ENCODE measurements at places on chromosomes 5 and 9.

DNA sequence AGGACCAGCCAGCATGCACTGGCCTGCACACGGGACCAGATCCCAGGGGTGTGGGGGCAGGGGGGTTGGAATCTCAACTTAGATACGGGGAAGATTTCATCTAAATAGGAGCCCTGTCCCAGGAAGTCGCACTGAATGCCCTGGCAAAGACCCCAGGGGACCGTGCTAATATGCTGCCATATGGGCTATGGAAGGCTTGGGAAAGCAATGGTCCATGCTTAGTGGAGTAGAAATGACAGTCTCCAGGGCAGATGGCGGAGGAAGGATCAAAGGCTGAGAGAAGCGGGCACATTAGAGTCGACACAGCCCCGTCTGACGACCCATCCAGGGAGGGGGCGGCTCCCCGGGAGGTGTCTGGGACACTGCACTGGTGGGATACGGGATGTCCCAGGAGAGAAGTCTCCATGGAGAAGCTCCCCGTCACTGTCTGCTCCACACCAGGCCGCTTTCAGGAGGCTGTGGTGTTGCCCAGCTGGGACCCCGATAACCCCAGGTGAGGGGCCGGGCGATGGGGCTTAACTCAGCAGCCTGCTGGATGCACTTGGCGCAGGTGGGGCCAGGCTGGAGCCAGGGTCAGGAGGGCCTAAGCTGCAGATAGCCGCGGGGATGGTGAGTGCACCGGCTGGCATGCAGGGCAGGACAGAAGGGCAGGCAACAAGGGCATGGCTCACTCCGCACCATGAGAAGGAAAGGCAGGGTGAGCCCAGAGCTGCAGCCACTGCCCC, 377.7 kb upstream of the IRX1 start:
- DNase-seq = no peak

- no peak for DNase-seq
Measured at GRCh38 chr9:104794070-104794469, 30.1 kb downstream of the NIPSNAP3B start.

DNA sequence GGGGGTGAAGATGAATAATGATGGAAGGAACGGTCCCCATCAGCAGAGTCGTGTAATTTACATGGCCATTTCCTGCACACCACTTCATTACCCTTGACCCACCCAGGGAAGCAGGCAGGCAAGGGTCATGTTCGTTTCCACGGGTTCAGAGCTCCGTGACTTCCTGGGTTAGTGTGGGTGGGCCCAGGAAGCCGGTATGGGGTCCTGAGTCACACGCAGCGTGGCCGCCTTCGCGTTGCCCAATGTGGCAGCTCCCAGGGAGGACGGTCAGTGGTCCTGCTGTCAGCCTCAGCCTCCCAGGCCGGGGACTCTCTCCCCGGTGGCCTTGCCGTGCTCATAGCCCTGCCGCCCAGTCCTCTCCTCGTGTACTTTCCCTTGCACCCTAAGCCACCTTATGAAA, 5.1 kb upstream of the TERT start:
- no peak for DNase-seq

- DNase-seq = no peak
Measured at GRCh38 chr9:37290940-37291485, 131.5 kb upstream of the GRHPR start.

- DNase-seq = no peak
Measured at GRCh38 chr9:2109069-2109650, 94.0 kb downstream of the SMARCA2 start.

GRCh38 chr5:30030101-30030500, 1163.4 kb upstream of the CDH6 start:
- DNase-seq = no peak

DNA sequence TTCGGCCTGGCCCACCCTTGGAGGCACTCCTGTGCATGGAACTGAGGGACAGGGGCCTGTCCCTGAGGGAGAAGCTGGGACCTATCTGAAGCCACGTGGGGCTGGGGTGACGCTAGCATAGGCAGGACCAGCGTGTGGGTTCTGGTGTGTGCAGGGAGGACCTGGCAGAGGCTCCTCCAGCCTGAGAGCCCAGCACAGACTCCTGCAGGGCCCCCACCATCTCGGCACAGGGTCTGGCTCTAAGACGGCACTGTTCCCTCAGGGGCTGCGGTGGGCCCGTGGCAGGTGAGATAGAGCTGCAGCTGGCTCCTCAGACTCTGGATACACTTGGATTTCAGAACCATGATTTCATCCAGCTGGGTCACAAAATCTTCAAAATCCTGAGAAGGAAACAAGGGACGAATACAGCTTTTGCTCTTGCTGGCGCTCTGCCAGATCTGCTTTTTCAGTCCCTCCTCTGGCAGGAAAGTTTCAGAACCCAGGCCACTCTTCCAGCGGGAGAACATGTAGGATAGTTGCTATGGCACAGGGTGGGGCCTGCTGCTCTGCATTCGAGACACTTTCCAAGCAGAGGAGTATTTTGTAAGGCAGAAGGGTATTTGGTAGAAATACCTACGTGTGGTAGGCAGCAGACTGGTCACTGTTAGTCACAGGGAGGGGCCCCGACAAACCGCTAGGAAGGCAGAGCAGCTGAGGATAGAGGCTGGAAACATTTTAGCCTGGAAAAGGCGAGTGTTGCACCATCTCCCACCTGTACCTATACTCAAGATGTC, 74.7 kb downstream of the KIF24 start:
- DNase-seq = no peak

- DNase-seq = no peak
Measured at GRCh38 chr9:4170231-4170630, 129.6 kb downstream of the GLIS3 start.

DNA sequence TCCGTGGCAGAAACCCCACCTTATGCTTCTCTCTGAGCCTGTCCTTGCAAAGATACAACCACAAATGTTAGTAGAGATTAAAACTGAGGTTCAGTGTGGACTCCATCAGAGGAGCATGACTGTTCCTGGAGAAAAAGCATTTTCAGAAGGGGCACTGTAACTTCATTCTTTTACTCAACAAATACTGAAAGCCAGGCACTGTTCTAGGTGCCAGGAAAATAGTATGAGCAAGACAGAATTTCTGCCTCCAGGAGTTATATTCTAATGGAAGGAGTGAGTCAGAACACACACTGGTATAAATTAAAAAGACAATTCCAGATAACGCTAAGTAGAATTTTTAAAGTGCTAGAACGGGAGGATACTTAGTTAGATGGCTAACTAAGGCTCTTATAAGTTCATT, 251.4 kb upstream of the GAS1 start:
- no peak for DNase-seq

DNA sequence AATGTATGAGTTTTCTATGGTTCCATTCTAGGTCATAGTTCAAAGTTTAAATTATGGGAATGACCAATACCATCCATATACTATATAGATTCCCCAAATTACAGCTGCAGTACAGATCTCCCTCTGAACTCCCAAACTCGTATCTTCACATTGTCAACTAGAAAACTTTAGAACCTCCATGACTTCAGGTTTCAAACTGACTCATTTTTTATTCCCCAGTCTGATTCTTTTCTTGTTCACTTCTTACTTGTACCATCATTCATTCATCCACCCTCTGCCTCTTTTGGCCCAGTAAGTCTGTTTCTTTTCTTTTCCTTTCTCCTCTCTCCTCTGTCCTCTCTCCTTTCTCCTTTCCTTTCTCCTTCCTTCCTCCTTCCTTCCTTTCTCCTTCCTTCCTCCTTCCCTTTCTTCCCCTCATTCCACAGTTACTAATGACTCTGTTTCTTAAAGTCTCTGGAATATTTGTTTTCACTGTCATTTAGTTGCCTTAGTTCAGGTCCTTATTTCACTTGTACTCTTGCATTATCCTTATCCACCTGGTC, 30.5 kb downstream of the RAD23B start:
- DNase-seq = no peak
